ENCODE measurements at places on chromosomes 6 and 20.

DNA sequence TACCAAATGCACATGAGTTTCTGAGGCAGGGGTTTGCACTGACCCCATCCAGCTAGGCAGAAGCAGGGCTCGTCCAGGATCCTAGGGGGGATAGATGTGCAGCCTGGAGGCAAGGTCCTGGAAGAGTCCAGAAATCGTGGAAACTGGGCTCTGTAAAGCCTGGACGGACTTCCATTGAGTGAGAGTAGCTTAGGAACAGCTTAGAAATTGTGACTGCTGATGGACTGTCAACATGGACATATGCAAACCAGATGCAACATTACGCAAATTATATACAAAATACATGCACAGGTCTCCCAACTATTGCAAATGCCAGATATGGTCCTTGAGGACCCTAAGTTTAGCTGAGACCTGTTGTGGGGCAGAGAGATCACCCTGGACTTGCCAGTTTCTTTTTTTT, 4.8 kb upstream of the EMILIN3 start:
- DNase-seq = no peak

DNA sequence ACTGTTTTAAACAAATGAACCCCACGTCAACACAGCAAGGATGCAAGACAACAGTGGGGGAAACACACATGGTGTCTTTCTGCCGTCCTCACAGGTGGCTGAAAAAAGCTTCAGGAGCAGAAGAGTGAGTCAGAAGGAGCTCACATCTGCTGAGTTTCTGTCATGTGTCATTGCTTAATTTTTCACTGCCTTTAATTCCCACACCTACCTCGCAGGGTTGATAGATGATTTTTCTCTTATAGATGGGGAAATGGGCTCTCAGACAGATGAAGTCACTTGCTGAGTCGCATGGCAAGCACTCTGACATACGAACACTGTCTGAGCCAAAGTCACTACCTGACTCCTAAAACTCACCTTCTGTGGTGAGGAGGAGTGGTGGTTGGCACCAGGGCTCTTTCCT, 28.3 kb upstream of the CARMIL1 start:
- no peak for DNase-seq

DNA sequence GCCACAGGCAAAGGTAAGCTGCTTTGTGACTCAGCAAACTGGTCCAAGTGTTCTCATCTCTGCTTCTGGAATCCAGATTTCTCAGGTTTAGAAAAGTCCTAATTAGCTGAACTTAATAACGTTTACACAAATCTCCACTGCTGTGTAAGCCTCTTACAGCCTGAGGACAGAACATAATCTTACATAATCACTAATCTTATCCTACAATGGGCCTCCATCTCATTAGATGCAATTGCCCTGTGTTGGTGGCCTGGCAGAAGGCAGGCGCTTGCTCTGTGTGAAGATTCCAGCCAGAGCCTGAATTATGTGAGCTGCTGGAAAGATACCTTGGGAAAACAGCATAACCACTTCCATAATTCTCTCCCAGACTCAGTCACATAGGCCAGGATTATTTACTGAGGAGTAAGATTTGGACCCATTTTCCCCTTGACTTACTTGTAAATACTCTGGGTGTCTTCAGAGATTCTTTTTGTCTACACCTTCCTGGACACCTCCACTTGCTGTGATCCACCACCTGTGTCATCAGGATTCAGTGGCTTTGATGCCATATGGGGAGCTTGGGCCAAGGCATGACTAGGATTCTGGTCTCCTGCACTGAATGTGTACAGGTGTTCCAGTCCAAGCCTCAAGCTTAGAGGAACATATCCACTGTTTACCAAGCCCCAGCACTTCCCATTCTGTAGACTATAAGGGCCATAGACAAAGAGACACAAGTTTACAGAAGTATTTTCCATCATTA, 104.4 kb downstream of the C6orf118 start:
- DNase-seq = no peak

GRCh38 chr20:1696521-1697209, 39.1 kb upstream of the SIRPG start:
- DNase-seq = no peak

DNA sequence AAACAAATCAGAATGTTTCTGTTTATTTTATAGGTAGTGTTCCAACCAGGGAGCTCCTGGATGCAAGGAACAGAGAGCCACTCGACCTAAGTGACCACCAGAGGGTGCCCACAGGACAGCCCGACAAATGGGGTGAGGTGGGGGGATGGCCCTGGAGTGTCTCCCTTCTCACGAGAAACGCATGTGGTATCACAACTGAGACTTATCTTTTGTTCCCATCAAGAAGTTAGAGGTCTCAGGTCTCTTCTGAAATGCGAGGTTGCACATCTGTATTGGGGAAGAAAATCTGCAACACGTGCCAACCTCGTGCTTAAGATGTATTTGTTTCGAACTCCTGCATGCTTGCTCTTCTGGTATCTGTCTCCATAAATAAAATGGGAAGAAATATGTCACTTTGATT, 104.0 kb downstream of the ISM1 start:
- no peak for DNase-seq

- DNase-seq = peak; percentile 55
Observed at GRCh38 chr6:35048631-35049083, 92.5 kb downstream of the TCP11 start.

DNA sequence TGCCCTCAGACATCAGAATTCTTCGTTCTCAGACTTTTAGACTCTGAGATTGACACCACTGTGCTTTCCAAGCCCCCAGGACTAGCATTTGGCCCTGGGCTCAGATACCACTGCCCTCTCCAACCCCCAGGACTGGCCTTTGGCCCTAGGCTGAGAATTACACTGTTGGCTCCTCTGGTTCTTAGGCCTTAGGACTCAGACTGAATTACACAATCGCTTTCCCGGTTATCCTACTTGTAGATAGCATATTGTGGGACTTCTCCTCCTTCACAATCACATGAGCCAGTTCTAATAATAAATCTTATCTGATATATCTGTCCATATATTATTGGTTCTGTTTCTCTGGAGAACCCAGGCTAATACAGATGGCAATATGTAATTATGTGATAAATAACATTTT, 1725.5 kb downstream of the GRIK2 start:
- DNase-seq = no peak

- no peak for DNase-seq
Observed at GRCh38 chr6:159440349-159440748, 252.7 kb downstream of the SOD2 start.

DNA sequence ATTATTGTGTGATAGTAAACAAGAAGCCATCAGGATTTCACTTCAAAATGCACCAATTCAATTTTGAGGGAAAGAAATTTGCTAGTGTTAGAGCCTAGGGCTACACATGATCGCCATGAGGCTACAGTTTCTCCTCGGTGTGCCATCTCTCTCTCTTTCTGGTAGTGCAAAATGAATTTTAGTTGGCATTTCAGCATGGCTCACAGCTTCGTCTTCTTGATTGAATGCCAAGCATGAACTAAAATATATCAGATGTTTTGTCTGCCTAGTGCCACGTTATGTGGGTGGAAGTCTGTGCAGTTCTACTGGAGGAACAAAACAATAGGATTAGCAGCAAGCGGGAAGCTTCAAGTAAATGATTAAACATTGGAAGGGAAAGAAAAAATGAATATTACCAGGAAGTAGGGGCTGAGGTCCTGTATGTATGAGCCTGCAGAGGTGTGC, 6.8 kb upstream of the MRAP2 start:
- no peak for DNase-seq

- DNase-seq = no peak
Observed at GRCh38 chr6:38364127-38364526, 275.6 kb downstream of the BTBD9 start.

- no peak for DNase-seq
Observed at GRCh38 chr6:43853066-43853650, 83.1 kb downstream of the VEGFA start.

DNA sequence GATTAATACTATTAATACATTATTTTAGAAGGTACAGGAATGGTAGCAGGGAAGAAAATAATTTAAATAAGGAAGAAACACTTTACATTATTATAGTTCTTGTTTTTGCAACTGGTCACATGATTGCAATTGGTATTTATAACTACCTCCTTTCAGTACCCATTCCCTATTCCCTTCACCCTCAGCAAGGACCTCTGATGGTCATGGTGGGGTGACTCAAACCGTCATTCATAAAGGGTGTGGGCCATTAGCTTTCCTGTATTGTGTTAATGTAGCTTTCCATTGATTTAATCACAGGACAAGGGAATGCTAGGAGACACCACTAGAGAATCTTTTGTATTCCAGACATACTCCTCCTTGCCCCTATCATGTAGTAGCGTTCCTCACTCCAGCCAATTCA, 47.2 kb upstream of the TMEM244 start:
- peak; percentile 70 for DNase-seq

All from inflammatory macrophage treated with lipopolysaccharide for 4 hours (primary cell).